ENCODE measurements at places on chromosomes 12 and 14.

- no peak for DNase-seq
Observed at GRCh38 chr14:96067985-96068930, 29.1 kb downstream of the C14orf132 start.

- no peak for DNase-seq
Observed at GRCh38 chr12:75994069-75994740, 37.4 kb downstream of the PHLDA1 start.

- no peak for DNase-seq
Observed at GRCh38 chr12:109266106-109266879, 42.8 kb downstream of the FOXN4 start.

DNA sequence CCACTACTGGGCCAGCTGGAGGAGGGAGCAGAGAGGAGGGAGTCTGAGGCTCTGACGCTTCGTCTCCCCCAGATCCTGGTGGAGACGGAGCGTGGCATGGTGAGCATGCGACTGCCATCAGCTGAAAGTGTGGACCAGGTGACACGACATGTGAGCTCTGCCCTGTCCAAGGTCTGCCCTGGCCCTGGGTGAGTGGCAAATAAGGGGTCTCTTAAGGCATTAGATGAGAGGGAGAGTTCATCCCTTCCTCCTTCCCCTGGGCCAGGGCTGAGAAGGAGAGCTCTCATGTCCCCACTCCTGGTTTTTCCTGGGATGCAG is 2.5 kb downstream of the CARMIL3 start:
- no peak for DNase-seq

- DNase-seq, result peak; percentile 65
Observed at GRCh38 chr14:74922752-74923401, at the start of gene RPS6KL1. RPS6KL1 (minus strand) TSS chr14:74923260; CDS start chr14:74921541, 1,719 bp downstream.

- DNase-seq, result no peak
Observed at GRCh38 chr14:79708426-79709388, 502.6 kb downstream of the DIO2 start.
